DMS79 (cell line): ENCODE measurements at places on chromosomes 7 and 10.

GRCh38 chr7:106270122-106270977 is 14.4 kb downstream of the NAMPT start:
- DNase-seq, result no peak

DNA sequence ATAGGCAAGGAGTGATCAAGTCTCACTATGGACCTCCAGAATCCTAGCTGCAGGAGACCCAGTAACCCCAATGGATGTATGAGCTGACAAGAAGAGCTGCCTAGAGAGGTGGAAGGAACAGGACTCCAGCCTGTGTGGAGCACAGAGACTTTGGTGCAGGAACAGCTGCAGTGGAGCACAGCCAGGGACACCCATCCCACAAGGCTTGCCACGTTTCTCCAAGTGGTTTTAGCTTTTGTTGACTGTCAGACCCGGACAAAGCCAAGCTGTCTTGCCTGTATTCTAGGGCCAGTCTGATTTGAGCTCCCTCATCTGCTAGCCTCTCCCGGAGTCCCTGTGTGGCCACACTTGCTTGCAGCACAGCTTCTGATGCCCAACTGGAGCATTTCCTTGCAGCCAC is 224.7 kb downstream of the CHRM2 start:
- no peak for DNase-seq

DNA sequence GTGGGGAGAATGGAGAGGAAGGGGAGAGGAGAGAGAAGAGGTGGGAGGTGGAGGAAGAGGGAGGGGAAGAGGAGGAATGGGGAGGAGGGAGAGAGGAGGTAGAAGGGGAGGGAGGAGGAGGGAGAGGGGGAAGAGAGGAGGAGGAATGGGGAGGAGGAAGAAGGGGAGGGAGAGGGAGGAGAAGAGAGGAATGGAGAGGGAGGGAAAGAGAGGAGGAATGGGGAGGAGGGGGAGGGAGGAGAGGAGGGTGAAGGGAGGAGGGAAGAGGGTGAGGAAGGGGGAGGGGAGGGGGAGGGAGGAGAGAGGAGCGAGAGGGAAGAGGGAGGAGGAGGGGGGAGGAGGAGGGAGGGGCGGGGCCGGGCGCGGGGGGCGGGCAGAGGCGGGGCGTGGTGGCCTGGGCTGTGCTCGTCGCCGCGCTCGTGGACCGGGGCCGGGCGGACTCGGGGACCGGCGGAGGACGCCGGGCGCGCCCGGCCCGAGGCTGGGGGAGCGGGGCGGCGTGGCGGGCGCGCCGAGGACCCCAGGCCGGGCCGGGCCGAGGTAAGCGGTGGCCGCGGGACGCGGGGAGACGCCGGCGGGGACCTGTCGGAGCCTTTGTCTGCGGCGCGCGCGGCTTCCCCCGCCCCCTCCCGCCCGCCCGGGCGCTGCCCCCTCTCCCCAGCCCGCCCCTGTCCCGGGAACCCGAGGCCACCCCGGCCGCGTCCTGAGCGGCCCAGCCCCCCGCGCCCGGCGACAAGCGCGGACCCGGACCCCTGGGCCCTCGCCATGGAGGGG is at the start of gene SLC29A4:
Gene SLC29A4, plus strand, starts transcription at position 401 of the 774 bp plus-strand sequence. CDS start 4,874 bp downstream, outside the sequence.
- DNase-seq, result no peak

- no peak for DNase-seq
Measured at GRCh38 chr7:42750172-42750571, 161.7 kb downstream of the C7orf25 start.

GRCh38 chr7:157615101-157615817 is 278.5 kb downstream of the DNAJB6 start:
- peak; percentile 27 for DNase-seq

DNA sequence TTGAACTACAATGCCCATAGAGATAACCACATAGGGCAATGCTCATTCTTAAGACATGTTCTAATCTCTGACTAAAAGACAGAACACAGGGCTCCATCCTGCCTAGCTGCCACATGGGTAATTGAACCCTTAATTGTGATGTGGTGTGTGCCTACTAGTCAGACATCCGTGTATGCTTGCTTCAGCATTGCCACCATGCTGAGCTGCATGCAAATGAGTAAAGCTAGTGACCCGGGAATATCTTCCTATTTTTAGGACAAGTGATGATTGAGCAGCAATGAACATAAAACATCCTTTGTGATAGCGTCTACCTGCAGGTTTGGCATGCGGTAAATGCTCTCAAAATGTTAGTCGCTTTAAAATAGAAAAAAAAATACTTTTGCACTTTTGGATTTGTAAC is 115.8 kb downstream of the MAGI2 start:
- no peak for DNase-seq

DNA sequence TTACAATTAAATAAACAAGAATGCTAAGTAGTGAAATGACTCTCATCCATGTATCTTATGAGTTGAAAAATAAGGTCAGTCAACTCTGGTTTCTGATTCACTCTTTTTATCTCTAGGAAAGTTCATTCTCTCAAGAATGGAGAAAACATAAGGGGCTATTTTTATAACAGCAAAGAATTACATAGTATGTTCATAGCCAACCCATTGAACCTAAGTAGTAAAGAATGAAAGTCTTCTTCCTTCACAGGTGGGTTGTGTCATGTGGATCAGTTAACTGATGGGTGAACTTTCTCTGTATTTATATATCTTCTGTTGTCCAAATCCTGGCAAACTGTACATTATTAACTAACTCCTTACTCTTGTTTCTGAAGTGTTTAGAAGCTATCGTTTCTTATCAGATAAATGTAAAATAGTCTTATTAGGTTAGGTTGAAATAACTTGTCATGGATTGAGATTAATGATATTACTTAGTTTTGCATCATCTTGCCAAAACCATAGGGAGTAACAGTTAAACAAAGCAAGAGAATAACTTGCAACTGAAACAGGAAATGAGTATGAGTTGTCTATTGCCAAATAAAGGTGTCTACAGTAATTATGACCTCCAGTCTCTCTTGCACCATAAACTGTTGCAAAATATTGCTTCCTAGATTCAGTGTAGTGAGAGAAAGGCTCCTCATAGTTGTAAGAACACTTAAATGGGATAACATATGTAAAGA is 86.8 kb downstream of the ANKRD7 start:
- no peak for DNase-seq

DNA sequence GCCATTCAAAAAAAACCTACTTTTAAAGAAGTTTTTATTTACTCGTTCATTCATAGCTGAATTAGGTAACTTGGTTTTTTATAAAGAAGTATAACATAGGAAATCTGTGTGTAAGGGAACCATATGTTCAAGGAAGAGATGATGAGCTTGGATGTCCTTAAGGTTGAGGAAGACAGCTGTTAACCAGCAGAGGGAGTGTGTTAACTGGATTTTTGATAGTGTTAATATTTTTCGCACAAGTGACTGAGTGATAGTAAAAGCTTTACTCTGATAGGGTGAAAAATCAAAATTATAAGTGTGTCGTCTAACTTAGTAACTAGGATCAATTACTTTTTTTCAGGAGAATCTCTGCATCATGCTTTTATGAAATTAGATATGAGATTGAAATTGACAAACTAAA is 134.7 kb downstream of the ARL5B start:
- no peak for DNase-seq

- no peak for DNase-seq
Measured at GRCh38 chr10:129912166-129912917, 51.7 kb downstream of the EBF3 start.

DNA sequence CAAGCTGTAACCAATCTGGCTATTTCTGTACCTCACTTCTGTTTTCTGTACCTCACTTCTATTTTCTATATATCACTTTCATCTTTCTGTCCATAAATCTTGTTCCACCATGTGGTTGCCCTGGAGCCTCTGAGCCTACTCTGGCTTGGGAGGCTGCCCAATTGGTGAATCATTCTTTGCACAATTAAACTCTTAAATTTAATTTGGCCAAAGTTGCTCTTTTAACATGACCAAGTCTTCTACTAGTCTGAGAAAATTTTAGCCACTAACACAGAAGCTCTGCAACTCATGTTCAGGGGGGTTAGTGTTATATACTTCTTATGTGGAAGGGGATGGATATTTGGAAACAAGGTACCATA is 503.5 kb downstream of the KIF20B start:
- DNase-seq, result no peak

GRCh38 chr10:124539935-124540641 is 78.5 kb downstream of the LHPP start:
- DNase-seq, result no peak

GRCh38 chr10:132408367-132408781 is 11.4 kb downstream of the PWWP2B start:
- DNase-seq, result no peak

DNA sequence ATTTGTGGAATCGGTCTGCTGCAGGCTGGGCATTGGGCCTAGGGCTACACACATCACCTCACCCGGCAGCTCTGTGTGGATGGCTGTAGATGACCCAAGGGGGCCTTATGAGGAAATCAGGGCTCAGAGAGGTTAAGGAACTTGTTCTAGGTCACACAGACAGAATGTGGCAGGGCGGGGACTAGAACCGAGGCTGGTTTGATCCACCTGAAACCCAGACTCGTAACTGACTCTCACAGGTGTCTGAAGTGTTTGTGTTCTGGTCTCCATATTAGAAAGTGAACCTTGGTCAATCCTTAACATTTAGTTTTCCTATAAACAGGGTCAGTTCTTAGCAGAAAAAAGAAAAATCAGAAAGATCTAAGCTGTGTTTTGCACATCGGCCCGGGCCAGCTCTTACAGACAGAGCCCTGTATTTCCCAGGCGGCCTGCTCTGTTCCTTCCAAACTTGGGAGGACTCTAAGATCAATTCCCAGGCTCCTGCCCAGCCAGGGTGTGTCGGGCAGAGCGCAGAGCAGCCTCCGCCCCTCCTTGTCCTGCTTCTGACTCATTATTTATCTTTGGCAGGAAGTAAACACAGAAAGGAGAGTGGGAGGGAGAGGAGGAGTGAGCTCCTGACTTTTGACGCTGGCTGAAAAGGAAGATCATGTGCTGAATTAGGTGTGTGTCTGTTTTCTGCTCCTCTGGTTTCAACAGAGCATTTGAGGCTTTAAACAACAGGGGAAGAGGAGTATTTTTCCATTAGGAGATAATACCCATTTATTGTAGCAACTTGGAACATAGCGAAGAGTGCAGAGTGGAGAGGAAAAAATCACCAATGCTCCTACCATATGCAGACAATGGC is 74.1 kb downstream of the TACC2 start:
- no peak for DNase-seq

- DNase-seq, result no peak
Measured at GRCh38 chr10:61606959-61607907, 55.5 kb upstream of the CABCOCO1 start.

GRCh38 chr10:27646604-27647175 is 98.9 kb downstream of the MKX start:
- no peak for DNase-seq

DNA sequence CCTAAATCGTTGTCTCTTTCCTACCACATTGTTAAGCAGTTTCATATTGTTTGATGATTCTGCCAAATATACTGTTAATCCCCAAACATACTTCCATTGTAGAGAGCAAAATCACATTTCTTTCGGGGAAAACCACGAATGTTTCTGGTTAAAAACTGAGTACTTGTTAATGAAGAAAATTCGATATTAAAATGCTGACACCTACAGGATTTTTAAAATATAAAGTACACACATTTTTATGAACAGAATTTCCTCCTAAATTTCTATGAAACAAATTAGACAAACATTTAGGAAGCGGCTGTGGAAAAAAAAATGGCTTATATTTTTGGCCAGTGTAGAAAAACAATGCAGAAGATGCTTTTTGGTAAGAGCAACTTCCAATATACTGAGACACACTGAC is 68.8 kb downstream of the IDE start:
- no peak for DNase-seq

GRCh38 chr7:131110297-131111080 is 217.2 kb upstream of the MKLN1 start:
- DNase-seq, result no peak

DNA sequence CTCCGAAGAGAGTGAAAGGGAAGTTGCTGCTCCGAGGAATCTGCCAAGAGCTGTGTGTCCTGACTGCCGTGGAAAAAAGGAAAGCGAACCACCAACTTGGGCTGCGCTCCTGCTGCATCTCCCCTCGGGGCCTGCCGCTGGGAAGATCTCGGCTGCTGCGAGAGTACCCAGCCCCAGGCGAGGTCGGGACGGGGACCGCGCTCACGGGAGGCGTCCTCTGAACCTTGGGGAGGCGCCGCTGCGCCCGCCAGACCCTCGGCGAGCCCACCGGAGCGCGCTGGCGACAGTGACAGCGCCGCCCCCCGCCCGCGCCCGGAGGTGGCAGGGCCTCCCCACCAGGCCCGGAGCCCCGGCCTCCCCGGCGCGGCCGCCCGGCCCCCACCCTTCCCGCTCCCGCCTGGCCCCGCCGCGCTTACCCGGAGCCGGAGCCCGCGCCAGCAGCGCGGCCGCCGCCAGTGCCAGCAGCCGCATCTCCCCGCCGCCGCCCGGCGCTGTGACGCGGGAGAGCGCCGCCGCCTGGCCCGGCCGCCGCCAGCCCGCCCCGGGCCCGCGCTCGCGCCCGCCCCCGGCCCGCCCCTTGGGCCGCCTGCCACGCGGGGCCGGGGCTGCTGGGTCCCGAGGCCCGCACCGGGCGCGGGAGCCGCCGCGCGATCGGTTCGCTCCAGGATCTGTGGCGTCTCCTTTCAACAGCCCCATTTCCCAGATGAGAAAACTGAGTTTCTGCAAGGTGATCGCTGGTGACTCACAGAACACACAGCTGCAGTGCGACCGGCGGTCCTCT is at the start of gene VSTM4:
Gene VSTM4, minus strand, starts transcription at position 508 of the 781 bp plus-strand sequence. Its CDS starts 37 bp downstream, at position 471.
- no peak for DNase-seq

DNA sequence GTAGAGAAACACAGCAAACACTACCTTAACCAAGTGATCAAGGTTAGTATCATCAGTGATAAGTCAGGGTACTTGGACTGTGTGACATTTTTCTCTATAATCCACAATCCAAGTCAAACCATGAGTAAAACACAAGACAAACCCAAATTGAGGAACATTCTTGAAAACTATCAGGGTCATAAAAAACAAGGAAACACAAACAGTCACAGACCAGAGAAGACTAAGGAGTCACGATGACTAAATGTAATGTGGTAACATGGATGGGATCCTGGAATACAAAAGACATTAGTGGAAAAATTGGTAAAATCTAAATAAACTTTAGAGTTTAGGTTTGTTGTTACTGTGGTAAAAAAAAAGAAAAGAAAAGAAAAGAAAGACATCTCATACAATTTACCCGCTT is 103.8 kb downstream of the ARMH3 start:
- no peak for DNase-seq

- DNase-seq, result no peak
Measured at GRCh38 chr10:50347394-50347802, 96.1 kb upstream of the ASAH2 start.

DNA sequence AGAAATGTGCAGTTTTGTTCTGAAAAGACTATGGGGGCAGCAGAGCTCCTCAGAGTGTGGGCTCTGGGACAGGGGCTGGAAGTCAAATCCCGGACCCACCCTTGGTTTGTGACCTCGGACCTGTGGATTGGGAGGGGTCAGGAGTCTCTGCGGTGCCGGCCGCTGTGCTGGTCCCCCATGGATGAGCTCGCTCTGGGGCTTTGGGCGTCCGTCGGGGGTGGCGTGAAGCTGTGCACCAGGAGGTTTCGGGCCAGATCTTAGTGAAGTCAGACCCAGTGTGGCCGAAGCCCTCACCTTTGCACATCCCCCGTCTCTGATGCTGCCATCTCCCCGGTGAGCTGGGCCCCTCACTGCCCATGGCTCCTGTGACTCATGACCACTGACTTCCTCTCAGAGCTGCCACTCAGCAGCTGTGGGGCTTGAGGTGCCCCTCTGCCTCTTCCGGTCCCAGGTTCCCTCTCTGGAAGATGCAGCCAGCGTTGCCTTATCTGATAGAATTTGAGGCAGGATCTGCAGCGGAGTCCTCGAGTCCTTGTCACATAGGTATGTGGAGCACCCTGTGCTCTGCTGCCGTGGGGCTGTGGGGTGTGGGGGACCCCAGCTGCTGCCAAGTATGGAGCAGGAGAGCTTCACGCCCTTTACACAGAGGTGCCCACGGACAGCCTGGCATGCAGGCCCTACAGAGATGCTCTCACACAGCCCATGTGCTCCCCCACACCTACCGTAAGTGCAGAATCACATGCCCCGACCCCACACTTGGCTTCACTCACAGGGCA is 11.4 kb upstream of the SCART1 start:
- no peak for DNase-seq
